Activated CD4-positive, alpha-beta T cell treated with anti-CD3 and anti-CD28 coated beads for 4 hours (primary cell): ENCODE measurements at places on chromosomes 1 and 21.

GRCh38 chr1:54304518-54304917, 101.7 kb downstream of the SSBP3 start:
- no peak for DNase-seq

DNA sequence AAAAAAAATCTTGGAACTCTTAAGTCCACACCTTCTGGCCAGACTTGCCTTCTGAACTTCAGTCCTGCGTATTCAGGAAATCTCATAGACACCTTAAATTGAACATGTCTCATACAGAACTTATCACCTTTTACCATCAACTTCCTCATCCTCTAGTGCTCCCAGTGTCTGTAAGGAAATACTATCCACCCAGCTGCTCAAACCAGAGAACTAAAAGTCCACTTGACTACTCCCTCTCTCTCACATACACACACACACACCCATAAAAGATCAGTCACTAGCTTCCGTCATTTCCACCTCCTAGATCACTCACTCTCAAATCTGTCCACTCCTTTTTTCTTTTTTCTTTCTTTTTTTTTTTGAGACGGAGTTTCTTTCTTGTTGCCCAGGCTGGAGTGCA, 10.9 kb upstream of the CAP1 start:
- no peak for DNase-seq

- no peak for DNase-seq
Measured at GRCh38 chr1:113654883-113655282, 104.4 kb downstream of the PHTF1 start.

GRCh38 chr1:5907386-5907785, 84.8 kb downstream of the NPHP4 start:
- no peak for DNase-seq

- DNase-seq: no peak
Measured at GRCh38 chr1:228336308-228337030, 70.2 kb downstream of the TRIM11 start.

GRCh38 chr1:117921991-117922390, 7.4 kb downstream of the GDAP2 start:
- no peak for DNase-seq

DNA sequence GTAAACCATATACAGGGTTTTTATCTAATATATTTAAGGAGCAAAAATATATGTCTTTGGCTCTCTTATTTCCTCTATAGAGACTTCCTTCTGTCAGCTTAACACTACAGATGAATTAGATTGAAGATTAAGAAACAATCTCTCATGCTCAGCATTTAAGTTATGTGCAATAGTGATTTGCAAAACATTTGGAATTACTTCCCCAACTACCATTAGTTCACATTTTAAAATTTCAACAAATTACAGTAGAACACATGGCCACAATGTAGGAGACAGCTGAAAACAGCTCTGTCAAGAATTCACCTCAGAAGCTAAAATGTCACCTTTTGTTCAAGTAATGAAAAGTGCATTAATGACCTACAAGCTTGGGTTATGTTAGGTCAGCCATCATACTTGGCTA, 177.9 kb downstream of the EIF4G3 start:
- DNase-seq: no peak

GRCh38 chr1:207754011-207754410, 2.2 kb downstream of the CD46 start:
- no peak for DNase-seq

DNA sequence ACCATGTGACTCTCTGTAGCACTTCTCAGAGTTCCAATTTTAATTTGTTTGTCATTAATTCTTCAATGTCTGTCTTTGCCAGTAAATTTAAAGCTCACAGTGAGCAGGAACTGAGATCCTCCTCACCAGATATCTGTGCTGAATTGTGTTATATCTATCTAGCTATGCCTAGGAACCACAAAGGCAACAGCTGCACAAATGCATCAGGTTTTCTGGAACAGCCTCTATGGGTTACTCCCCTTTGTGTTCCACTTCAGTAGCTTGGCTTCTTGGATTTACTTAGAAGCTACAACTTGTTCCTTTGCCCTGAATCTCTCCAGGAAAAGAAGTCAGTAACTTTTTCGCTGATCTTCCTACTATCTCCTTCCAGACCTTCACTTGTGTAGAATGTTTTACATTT, 1237.8 kb upstream of the ADGRL4 start:
- DNase-seq: no peak

DNA sequence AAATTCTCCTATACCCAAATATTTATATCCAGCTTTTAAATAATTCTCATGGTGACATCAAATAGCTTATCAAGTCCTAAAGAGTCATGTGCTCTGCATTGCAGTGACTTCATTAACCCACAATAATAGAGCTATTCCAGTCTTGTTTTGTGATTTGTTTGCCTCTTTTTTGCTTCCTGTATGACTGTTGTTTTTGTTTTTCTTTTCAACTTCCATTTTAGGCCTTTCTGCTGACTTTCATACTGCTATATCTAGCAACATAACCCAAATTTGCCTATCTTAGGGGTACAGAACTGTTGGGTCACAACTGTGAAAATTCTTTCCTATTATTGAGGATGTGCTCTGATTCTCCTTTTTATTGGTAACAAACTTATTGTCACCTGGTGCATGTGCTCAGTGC, 30.3 kb downstream of the SPATA17 start:
- DNase-seq: no peak

GRCh38 chr21:44706706-44707581, 4.4 kb downstream of the TSPEAR start:
- no peak for DNase-seq

GRCh38 chr1:26727476-26727875, 31.7 kb downstream of the ARID1A start:
- DNase-seq: no peak
